NCI-H146 (cell line): ENCODE measurements at places on chromosomes 13 and 19.

- no peak for DNase-seq
Measured at GRCh38 chr19:49496574-49497008, 357 bp downstream of the RPS11 start.

- DNase-seq = no peak
Measured at GRCh38 chr13:74867460-74867859, 614.5 kb downstream of the TBC1D4 start.

DNA sequence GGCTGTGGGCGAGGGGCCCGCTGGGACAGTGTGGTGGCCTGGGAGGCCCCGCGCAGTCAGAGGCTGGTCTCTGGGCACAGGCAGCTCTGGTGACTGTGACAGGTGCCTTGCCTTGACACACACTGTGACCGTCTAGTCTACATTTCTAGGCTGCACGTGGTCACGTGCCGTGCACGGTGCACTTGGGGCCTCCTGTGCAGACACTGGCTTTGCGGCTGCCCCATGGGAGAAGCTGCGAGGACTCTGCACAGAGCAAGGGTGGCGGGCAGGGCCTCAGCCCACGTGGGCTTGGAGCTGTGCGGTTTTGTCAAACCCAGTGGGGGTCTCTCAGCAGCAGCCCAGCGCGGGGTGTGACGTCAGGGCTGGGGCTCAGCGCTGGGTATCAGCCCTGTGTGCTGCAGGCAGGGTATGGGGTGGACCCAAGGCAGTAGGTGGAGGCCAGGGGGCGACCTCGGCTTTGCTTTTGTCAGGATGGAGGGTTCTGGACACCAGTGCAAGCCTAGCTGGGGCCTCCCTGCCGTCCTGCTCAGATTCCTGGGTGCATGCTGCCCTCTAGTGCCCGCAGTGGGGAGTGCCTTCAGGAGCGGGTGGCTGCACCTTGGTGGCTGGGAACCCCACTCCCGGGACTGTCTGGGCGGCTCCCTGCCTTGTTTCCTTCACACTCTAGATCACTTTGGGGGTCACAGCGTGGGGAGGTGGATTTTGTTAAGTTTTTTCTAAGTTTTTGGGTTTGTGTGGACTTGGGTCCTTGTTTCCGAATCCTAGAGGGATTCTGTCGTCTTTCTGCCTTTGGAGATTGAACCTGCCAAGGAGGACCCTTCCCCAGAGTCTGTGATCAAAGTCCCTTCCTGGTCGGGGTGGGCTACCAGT, 62.6 kb downstream of the KDM4B start:
- peak; percentile 47 for DNase-seq

- DNase-seq = no peak
Measured at GRCh38 chr19:5782945-5783919, 1.3 kb downstream of the PRR22 start.

- DNase-seq = no peak
Measured at GRCh38 chr13:50584856-50585580, 258.5 kb downstream of the DLEU7 start.
